ENCODE measurements at places on chromosomes 12 and 14.
A peak's percentile ranks its signal among the peaks of the same experiment; 100 is the strongest.

GRCh38 chr14:37545174-37545573, 49.9 kb downstream of the FOXA1 start:
- DNase-seq: no peak

DNA sequence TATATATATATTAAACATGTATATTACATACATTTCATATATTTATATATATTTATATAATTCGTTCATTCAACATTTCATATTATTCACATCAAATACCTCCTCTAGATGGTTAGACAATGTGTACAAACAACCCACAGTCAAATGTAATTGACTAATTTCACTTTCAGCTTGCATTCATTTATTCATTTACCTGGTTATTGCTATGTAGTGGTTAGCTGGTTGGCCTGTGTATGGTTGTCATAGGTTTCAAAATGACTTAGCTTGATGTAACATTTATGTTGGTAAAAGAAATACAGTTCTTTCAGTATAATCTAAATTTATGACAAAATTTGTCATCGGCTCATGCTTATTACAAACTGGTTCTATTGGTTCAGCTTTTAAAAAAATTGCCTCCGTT, 389 bp downstream of the OR4K13 start:
- no peak for DNase-seq

- DNase-seq: no peak
Measured at GRCh38 chr14:97271451-97271960, 474.3 kb downstream of the VRK1 start.

GRCh38 chr14:77615361-77616132, 890 bp downstream of the SPTLC2 start:
- DNase-seq: no peak

GRCh38 chr12:66446276-66446675, 144.0 kb downstream of the HELB start:
- no peak for DNase-seq

DNA sequence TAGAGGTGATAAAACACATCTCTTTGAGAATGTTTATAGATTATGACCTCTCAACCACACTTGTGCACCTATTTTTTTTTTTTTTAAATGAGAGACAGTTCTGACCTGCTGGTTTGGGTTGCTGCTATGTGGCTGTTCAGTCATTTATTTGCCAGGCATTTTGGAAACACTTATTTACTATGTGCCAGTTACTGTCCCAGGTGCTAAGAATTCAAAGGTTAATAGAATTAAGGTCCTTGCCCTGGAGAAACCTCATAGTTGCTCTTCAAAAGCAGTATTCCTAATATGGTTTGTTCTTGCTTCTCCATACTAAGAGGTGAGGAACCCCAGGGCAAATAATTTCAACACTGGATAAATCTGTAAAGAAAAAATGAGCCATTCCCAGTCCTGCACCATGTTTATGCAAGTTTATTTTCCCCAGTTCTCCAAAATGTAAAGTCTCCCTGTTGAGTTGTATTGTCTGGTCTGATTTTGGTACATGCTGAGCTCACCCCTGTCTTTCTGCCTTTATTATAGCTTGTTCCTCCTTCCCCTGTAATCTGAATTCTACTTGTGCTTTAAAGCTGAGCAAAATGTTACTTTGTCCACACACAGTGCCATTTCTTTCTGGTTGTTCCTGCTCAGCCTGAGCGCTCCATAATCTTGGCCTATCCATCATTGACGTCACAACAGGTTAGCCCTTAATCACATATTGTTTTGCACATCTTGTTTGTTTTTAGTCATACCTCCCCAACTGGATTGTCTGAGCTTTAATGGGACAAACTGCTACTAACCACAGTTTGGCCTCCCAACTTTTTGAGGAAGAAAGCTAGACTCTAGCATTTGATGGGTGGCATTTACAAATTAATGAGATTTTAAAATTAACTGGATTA, 56.7 kb downstream of the SRGAP1 start:
- DNase-seq: no peak

DNA sequence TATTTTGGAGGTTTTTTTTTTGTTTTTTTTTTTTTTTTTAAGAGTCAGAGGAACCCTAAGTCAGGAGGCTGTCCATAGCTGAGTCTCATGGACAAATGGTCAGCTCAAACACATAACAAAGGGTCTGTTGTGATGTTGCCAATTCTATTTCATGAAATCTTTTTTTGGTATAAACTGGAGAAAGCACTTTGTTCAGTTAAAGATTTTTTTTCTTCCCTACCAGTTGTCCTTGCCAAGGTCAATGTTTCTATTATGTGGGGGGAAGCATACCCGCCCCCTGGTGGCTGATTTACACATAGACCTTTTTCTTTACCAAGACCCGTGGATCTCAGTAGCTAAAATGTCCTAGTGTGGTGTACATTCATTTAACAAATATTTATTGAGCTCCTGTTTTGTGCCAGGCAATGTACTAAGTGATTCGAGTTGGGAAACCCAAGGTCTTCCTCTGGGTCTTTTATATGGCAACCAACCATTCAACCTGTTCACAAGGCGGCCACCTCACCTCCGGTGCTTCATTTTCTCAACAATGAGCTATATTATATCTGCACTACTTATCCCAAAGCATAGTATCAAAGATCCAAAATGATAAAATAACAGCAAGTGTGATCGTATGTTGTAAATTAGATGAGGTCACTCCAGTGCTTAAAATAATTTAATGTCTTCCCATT, 214.5 kb downstream of the PAH start:
- peak; percentile 0 for DNase-seq

GRCh38 chr12:65152012-65152411, 17.4 kb upstream of the LEMD3 start:
- no peak for DNase-seq

DNA sequence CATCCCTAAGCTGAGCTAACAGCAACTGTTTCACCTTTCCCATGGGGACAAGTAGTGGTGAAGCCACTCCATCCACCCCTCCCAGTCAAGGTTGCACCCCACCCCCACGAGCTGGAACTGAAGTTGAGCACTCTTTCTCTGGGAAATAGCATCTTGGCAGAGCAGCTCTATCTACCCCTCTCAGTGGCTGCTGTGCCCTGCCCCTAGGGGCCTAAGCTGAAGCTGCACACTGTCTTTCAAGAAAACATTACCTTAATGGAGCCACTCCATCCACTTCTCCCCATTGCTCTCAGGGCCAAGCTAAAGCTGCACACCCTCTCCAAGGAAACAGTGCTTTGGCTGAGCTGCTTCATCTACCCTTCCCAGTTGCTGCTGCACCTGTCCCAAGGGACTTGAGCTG, 170.6 kb upstream of the CCDC196 start:
- no peak for DNase-seq

DNA sequence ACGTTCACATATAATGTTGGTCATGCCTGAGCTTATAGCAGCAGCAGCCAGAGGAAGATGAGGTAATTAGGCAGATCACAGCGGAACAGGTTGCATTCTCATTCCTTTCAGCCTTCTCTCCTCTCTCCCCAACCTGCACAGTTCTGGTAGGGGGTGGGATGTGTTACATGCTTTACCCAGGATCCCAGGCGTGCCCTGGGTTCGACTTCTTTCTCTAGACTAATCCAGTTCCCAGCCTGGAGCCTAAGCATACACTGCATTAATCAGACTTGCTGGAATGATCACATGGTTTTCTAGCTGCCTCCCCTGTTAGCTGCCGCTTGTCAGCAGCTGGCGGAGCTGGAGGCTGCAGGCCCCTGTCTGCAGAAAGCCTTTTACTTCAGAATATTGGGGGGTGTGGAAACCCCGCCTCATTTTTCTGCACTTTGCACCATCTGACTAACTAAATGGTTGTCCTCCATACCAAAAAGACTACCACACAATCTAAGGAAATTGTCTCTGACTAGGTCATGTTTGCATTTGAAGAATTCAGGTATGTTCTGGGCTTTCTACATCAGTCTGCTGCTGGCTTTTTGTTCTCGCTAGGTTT, 46.0 kb upstream of the EVL start:
- no peak for DNase-seq

GRCh38 chr14:80587096-80587724, 354.3 kb downstream of the CEP128 start:
- no peak for DNase-seq

GRCh38 chr12:24231298-24231697, 281.8 kb upstream of the SOX5 start:
- DNase-seq: no peak

DNA sequence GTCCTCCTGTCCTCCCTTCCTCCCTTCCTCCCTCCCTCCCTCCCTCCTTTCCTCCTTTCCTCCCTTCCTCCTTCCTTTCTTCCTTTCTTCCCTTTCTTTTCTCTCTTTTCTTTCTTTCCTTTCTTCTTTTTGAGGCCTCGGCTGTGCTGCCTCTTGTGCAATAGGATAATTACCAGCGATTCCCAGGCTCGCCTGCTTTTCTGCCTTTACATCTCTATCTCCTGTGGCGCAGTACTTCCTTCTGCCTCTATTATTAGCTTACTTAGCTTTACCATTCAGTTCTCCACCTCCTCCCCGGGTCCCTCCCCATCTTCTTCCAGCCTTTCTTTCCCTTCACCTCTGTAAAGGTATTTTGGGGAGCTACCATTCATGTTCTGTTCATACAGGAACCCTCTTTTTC, 19.9 kb downstream of the ETV6 start:
- no peak for DNase-seq

DNA sequence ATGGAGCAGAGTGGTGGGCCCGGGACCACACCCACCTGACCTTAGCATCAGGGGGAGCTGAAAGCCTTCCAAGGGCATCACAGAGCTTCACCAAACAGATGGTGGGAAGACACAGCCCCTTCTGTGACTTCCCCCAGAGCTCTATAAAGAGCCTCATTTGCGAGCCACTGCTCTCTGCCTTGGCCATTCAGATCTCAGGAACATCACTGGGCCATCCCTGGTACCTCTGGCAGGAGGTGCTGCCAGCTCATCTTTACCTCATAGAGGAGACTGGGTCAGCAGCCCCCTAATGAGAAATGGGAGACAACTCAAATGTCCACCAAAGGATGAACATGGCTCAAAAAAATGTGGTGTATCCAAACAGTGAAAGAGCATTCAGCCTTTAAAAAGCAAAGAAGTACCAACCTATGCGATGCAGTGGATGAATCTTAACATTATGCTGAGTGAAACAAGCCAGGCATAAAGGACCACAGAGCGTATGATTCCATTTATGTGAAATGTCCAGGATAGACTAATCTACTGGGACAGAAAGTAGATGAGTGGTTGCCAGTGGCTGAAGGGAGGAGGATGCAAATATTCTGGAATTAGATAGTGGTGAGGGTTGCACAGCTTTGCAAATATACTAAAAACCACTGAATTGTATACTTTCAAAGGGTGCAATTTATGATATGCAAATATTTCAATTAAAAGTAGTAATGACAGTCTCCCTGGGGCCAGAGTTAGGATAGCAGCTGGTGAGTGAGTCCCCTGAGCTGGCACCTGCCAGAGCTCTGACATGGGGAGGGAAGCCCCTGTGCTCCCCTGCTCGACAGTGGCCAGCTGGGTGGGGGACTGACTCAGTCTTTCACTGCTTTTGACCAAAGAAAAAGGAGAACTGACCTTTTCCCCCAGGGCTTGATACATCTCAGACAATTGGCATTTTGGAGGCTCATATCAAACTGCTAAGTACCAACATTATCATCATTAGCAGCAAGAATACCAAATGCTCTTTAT, 116.6 kb downstream of the GCH1 start:
- no peak for DNase-seq

- no peak for DNase-seq
Measured at GRCh38 chr12:971991-972390, 19.0 kb upstream of the ERC1 start.

DNA sequence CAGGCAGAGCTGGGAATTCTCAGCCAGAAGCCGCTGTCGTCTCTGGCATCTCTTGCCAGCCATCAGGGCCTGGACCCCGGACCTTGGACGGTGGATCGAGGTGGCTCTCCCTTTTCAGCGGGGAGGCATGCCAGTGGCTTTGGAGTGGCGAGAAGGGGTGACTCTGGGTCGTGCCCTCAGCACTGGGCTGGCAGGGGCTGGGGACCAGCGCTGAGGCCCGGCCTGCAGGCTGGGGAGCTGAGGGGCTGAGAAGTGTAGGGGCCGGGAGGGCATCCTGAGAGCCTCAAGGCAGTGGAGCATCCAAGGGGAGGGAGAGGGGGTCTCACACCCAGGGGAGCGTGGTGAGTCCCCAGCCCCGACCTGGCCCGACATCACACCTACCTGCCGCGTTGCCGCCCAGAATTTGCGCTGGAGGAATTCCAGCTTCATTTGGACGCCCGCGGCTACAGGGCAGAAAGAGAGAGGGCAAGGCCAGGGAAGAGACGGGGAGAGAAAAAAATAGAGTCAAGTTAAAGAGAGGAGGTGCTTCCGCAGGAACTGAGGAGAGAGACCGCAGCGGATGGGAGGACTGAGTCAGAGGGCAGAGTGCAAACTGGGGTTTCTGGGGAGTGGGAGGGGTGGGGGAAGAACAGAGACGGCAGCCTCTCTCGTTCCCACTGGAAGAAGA, 9.0 kb upstream of the LRTM2 start:
- peak; percentile 45 for DNase-seq

GRCh38 chr14:101584055-101584859, 23.0 kb downstream of the DIO3 start:
- no peak for DNase-seq

- DNase-seq: no peak
Measured at GRCh38 chr12:115455268-115455681, 771.3 kb upstream of the TBX3 start.

DNA sequence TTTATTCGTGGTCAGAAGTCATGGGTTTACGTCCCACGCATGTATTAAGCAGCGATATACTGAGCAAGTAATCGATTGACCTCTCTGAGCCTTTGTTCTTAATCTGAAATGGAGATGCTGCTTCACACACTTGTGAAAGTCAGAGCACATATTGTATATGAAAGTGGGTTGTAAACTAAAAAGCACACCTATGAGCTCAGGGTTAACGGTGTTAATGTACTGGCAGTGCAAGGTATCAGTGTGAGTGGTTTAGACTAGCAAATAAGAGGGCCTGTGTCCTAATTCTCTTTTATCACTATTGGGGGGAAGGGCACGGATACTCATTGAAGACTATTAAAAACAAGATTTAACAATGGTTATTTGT, 676 bp downstream of the MRPL42 start:
- DNase-seq: no peak

DNA sequence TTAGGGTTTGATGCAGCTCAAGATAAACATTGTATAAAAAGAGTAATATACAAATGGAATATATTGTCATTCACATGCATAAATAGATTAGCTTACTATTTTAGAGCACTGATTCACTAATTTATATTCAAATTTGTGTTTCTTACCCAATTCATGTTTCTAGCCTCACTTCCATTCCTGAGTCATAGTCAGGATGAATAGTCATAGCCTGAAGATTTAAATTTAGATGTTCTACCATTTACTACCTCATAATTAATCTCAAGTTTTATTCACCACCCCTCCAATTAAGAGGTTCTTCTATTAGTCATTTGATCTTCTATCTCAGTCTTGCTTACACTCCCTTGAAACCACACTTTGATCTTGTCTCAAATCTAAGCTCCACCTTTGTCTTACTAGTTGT, 38.7 kb downstream of the ANO4 start:
- DNase-seq: no peak
